Stimulated activated CD8-positive, alpha-beta memory T cell treated with anti-CD3 and anti-CD28 coated beads, Interleukin-7, amount 100 ng/mL, for 1 hour (primary cell): ENCODE measurements at places on chromosomes 13 and 19.

GRCh38 chr13:112267660-112268059, 108.5 kb upstream of the SPACA7 start:
- no peak for DNase-seq

DNA sequence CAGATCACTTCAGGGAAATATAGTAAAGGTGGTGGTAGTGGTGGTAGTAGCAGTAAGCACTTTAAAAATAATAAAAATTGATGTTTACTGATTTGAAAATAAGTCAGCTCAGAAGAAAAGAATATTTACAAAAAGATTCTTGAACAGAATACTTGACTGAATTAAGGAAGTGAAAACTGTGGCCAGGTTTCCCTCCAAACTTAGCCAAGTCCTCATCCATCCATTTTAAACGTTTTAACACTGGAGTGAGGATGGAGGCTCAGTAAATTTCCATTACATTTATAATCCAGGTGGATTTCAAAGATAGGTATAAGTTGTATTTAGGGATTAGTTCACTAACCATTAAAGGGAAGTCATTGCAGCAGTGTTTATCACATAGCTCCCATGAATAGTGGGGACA, 221.5 kb downstream of the RGCC start:
- no peak for DNase-seq

- DNase-seq = no peak
These were observed 180.0 kb downstream of the LHFPL6 start for GRCh38 chr13:39422845-39423565.

GRCh38 chr19:12774588-12775555, at the start of gene HOOK2:
Gene HOOK2 (minus strand): TSS chr19:12775552. CDS start chr19:12775449, 103 bp downstream.
- DNase-seq = no peak

DNA sequence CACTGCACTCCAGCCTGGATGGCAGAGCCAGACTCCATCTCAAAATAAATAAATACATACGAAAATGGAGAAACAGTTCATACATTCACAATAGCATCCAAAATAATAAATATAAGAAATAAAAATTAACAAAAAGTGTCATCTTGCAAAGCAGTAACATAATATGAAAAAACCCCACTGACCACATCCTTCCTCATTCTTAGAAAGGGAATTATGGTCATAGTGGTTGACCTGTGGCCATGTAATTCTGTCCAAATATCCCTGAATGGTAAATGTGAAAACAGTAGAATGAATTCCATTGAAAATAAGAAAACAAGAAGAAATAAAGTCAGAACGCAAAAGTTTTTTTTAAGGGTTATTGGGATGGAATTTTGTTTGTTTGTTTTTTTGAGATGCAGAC, 7.0 kb upstream of the CDC42EP5 start:
- DNase-seq = no peak

DNA sequence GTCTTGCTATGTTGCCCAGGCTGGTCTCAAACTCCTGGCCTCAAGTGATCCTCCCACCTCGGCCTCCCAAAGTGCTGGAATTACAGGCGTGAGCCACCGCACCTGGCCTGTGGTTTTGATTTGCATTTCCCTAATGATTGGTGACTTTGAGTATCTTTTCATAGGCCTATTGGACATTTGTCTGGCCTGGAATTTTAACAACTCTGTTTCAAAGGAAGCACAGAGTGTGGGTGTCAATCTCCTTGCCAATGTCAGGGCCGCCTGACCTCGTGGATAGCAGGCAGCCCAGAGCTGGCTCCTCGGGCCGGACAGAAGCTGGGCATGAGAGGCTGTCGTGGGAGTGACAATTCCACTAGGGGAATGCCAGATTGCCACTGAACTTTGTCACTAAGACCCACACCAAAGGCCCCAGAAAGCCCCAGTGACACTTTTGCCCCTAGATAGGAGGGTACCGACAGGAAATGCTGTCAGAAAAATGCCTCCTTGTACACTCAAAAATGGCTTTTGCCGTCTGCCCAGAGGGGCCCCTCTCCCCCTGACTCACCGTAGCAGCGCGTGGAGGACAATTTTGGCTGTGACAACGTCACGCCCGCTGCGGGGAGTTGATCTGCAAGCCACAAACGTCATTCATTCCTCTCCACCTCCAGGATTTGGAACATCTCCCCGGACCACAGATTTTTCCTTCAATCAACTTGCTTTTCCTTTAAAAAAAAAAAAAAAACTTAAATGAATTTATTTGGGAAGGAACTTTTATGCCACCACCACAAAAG, 11.7 kb upstream of the ADGRE5 start:
- DNase-seq = peak; percentile 67

DNA sequence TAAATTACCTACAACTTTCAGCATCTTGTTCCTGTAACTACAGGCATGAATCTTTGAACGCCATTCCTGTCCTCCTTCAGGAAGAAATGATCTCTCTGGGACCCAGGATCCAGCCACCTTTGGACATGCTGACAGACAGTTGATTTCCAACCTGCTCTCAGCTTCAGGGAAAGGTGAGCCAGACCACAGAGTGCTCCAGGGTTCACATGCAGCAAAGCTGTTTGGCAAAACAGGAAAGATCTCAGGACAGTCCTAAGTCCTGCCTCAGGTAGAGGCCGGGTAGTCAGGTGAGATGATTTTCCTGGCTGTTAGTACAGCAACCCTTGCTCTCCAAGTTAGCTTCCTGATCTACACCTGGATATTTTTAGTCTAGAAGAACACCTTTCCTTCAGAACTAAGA, 9.1 kb downstream of the SLC15A1 start:
- no peak for DNase-seq

GRCh38 chr19:14343286-14343685, 38.0 kb upstream of the ADGRE5 start:
- no peak for DNase-seq

DNA sequence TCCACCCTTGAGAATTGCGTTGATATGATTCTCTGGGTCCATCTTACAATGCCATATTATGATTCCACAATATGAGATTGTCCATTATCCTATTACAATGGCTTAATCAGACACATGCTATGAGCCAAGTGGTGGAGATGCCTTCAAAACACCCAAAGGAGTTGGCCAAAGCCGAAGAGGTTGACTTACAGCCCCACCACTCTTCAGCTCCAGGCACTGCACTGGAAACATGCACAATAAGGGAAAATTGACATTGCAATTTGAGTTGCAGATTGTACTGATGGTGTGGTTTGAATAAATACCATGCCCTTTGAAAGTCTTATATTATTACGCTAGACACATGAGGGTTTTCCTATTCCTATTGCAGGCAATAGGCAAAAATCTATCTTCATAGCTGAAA, 75.4 kb upstream of the TNFSF11 start:
- no peak for DNase-seq

DNA sequence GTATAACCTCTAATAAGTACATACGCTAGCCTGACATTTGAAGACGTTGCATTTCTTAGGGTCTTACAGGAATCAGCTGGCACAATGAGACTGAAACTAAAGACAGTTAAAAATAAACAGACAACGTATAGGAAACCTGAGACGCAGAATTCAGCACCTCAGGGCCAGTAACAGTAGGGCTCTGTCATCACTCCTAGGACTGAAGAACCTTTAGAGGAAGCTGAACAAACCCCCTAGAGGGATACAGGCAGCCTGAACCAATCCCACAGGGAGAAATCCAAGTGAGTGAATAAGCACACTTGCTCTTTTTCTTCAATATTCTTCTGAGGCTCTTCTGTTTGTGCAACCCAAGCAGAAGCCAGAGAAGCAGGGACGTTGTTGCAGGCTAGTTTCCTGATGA, 53.9 kb upstream of the KLHL1 start:
- DNase-seq = no peak

DNA sequence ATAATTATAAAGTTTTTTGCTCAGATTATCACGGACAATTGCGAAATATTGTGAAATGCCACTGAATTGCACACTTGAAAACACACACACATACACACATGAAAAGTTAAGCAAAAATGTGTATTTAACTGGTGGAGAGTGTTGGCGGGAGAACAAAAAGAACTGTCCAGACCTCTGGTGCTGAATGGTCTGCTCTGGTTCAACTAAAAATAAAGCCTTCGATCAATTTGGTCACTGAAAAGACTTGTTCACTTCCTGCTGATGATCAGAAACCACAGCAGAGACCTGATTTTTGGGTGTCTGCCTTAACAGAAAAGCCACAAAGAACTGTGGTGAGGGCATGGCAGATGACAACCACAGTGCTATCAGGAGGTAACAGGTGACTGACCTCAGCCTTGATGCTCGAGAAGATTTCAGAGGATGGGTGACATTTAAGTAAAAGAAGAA, 4.0 kb upstream of the IGFL1 start:
- DNase-seq = no peak

DNA sequence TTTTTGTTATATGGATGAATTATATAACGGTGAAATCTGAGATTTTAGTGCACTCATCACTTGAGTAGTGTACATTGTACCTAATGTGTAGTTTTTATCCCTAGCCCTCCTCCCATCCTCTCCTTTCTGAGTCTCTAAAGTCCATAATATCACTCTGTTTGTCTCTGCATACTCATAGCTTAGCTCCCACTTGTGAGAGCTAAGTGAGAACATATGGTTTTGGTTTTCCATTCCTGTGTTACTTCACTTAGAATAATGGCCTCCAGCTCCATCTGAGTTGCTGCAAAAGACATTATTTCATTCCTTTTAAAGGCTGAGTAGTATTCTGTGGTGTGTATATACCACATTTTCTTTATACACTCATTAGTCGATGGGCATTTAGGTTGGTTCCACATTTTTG, 94.0 kb downstream of the SLC10A2 start:
- DNase-seq = no peak

GRCh38 chr13:98044301-98044700, 90.8 kb downstream of the IPO5 start:
- no peak for DNase-seq

DNA sequence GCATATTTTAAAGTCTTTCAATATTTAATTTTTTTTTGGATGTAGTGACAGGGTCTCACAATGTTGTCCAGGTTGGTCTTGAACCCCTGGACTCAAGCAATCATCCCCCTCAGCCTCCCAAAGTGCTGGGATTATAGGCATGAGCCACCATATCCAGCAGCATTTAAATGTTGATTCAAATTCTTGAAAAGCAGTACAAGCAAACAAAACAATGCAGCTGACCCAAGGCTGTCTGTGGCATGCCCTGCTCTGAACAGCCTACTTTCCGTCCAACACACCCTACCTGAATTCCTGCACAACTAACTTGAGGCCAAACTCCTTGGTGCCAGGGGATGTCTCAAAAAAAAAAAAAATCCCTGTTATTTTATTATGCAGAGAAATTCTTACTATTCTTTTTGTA, 23.0 kb downstream of the NEK5 start:
- DNase-seq = no peak

GRCh38 chr13:110633776-110634175, 18.4 kb downstream of the NAXD start:
- no peak for DNase-seq

DNA sequence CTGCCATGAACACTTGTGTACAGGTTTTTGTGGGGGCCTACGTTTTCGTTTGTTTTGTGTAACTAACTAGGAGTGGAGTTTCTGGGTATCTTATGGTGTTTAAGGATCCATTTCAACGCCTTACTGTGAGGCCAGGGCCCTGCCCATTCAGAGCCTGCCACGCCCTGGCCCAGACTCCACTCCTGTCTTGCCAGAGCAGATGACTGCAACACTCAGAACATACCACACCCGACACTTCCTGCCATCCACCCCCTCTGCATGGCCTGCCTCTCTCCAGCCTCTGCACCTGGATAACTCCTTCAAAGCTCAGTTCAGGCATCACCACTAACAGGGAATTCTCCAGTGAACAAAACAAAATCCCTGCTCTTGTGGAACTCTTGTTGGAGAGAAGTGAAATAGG, 43.2 kb downstream of the RGCC start:
- no peak for DNase-seq

- no peak for DNase-seq
These were observed 921 bp upstream of the POLD1 start for GRCh38 chr19:50383001-50383851.

DNA sequence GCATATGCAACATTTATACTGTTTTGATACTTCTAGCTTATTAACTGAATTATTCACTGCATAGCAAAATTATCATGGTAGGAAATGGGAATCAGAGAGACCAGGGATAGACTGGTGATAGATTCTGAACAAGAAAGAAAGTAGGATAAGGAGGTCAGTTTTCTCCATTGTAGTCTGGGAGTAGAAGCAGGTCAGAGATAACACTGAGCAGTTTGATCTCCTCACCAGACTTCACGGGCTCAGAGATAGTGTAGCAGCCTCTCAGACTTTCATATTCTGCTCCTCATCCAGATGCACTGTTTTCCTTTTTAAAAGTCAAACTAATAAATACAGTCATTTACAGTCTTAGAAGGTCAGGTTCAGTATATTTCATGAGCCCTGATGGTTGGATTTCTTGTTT, 56.0 kb upstream of the MYO16 start:
- no peak for DNase-seq

DNA sequence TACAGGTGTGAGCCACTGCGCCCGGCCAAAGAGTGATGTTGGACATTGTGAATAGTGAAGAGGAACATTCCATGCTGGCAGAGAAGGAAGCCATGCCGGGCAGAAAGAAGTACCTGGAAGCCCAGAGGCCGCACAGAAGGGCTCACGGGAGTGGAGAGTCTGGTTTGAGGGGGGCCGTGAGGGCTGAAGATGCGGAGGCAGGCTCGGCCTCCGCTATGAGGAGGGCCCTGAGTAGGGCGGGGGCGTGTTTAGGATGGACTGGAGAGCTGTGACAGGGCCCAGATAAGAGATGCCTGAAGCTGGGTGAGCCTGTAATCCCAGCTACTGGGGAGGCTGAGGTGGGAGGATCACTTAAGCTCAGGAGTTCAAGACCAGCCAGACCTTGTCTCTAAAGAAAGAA, 1.6 kb downstream of the JOSD2 start:
- no peak for DNase-seq
